Type B pancreatic cell (in vitro differentiated cells): ENCODE measurements at places on chromosomes 2 and 18. TPM values are rescaled to one million over a fixed set of nuclear protein-coding genes. Genes with fewer than 3 reads are reported as not detected.

DNA sequence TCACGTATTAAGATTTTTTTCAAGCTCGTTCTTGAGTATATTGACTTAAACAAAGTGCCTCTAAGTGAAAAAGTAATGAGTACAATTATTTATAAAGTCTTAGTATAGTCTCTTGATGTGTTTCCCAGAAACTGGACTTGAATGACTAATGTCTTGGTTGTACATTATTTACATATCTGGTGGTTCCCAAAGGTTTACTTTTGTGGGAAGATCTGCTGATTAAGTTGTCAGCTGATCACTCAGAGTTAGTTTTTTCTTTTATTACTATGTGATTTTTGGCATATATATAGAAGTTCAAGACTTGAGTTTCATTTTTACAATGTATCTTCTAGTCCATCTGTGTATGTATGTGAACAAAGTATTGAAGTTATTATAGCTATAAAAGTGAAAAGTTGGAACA, 29.5 kb downstream of the RNF144A start:
- no peak for DNase-seq

DTNA gene
- 8.6 and 23.6 TPM in 2 replicates for total RNA-seq

CRYBA2 gene
- total RNA-seq, result 77.3 and 179 TPM in 2 replicates

- DNase-seq, result no peak
Measured at GRCh38 chr2:241547781-241548450, 10.6 kb upstream of the BOK start.

FOXD4L1 gene
- total RNA-seq, result 0.48 TPM in 1 of 2 replicates, not detected in the other

GRCh38 chr2:15177103-15177502, 384.0 kb downstream of the NBAS start:
- DNase-seq, result no peak

DCDC2C gene
- not detected in 2 replicates for total RNA-seq

- no peak for DNase-seq
Measured at GRCh38 chr18:55324166-55324565, 263.8 kb downstream of the TCF4 start.

CUL3 gene
- 83.3 and 87.2 TPM in 2 replicates for total RNA-seq

DNA sequence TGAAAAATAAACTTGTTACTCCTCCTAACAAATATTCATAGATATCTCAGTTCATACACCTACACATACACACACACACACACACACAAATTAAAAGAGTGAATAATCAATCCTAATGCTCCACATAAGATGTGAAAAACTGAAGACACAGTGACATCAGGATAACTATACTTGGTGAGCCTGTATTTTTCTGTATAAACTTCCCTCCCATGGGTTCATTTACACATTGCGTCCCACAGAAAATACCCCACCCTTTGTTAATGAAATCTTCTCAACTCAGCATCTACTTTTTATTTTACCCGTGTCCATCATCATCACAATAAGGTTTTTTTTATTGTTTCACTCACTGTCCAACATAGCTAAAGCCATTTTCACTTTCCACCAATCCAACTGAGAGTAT, 60.4 kb downstream of the CD226 start:
- no peak for DNase-seq

DNA sequence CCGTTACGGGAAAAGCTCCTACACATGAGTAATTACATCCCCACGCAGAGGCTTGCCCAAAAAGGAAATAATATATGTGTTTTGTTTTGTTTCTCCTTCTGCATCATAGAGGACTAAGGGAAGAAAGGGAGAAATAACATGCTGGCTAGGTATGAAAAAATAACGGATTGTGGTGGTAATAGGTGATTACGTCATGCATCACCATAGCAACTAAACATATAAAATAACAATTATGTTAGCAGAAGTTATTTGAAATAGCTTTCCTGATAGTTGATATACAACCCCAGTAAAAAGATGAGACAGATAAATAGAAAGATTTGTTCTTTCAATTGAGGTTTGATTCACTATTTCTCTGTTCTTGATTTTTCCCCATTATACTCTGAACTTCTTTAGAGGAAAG, 518.0 kb downstream of the ZNF516 start:
- DNase-seq, result no peak

DNA sequence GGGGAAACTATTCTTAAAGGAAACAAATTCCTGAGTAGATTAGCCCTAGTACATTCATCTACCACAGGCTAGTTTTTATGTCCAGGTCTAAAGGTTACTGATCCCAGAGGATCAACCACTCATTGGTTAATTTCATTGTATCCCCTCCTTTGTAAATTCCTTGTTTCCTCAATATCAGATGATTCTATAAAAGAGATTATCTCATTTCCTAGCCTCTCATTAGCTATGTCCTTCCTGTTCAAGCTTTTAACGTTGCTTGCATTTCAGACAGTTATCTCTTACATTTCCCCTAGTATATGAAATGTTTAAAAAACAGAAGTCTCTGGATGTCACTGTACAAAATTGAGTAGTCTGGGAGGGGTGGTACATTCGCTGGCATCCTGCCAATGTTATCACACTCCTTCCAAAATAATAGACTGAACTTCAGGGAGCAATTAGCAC, 24.2 kb upstream of the ARMC9 start:
- no peak for DNase-seq

- DNase-seq, result no peak
Measured at GRCh38 chr18:73279498-73279897, 411.7 kb upstream of the NETO1 start.

DNA sequence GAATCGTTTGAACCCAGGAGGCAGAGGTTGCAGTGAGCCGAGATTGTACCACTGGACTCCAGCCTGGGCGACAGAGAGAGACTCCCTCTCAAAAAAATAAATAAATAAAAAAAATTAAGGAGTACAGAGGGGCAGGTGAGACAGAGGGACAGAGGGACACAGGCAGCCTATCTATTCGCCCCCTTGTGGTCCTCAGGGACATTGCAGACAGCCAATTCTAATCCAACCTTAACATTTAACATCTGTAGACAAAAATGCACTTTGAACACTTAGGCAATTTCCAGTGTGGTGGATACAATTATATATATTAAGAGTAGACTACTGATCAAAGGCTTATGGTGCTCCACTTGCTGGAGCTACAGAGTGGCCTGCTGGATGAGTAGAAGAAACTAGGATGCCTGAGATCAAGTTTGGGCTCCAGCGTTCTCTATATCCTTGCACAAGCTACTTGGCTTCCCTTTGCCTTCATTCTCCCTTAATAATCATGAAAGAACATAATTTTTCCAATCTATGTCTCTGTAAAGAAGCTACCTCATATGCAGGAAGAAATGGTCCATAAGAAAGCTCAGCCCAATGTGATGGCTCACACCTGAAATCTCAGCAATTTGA, 8.2 kb upstream of the SMARCAL1 start:
- DNase-seq, result no peak

DNA sequence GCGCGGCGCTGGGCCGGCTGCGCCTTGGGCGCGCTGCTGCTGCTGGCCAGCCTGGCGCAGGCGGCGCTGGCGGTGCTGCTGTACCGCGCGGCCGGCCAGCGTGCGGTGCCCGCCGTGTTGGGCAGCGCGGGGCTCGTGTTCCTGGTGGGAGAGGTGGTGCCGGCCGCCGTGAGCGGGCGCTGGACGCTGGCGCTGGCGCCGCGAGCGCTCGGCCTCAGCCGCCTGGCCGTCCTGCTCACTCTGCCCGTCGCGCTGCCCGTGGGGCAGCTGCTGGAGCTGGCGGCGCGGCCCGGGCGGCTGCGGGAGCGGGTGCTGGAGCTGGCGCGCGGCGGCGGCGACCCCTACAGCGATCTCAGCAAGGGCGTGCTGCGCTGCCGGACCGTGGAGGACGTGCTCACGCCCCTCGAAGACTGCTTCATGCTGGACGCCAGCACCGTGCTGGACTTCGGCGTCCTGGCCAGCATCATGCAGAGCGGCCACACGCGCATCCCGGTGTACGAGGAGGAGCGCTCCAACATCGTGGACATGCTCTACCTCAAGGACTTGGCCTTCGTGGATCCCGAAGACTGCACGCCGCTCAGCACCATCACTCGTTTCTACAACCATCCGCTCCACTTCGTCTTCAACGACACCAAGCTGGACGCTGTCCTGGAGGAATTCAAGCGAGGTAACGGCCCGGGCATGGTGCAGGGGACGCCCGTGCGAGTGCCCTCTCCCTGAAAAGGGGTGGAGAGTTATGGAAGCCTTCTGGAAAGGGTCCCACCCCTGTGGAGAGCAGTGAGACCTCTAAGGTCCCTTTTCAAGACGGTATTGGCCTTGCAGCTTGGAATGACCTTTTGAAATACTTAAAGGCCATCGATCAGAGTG, 1.0 kb downstream of the CNNM3 start:
- peak; percentile 79 for DNase-seq
